ENCODE measurements at places on chromosomes 6 and 20. TPM values are rescaled to one million over a fixed set of nuclear protein-coding genes. Genes with fewer than 3 reads are reported as not detected.

DNA sequence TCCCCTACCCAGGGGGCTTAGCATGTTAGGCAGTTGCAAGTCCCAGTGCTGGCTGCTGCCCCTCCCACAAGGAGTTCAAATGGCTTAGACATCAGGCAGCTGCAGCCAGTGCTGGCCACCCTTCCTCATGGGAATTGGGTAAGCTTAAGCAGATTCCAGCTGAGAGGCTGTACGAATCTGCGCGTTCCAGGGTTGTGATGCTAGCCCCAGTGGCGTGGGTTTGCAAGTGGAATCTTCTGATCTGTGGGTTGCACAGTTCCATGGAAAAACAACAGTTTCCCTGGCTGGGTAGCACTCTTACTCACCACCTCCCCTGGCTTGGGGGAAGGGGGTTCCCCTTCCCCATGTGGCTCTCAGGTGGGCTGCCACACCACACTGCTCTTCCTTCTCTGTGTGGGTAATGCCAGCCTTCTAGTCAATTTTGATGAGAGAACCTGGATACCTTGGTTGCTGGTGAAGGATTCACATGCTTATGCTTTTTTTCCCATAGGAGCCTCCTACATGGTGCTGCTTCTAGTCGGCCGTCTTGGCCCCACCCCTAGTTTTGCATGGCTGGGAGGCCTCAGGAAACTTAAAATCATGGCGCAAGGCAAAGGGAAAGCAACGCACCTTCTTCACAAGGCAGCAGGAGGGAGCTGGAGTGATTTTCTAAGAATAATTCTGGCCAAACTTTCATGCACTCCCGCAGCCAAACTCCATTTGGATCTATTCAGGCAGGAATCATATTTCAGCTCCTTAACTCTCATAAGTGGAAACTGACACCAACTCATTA is 13.0 kb downstream of the DYNLT2 start:
- no peak for DNase-seq

The LY6G6F gene
- not detected for total RNA-seq

The RBPJL gene
- total RNA-seq: not detected

The SEC63 gene
- total RNA-seq: 31.6 TPM

The KCNK16 gene
- not detected for total RNA-seq

DNA sequence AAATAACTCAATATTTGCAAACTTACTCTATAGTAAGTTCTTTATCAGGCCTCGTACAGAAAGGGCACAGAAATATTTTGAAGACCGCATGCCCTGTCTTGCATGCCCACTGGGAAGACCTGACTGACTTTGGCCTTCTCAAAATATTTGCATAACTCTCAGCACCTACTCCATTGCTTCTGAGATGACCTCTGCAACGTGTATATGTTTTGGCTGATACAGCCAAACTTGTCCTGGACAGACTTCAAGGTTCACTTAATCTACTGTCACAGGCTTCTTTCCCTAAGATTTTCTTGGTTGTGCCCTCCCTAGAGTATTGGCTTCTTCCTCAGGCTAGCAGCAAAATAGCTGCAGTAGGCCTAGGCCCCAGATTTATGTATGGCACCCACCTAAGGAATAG is 21.5 kb upstream of the SERINC3 start:
- no peak for DNase-seq

DNA sequence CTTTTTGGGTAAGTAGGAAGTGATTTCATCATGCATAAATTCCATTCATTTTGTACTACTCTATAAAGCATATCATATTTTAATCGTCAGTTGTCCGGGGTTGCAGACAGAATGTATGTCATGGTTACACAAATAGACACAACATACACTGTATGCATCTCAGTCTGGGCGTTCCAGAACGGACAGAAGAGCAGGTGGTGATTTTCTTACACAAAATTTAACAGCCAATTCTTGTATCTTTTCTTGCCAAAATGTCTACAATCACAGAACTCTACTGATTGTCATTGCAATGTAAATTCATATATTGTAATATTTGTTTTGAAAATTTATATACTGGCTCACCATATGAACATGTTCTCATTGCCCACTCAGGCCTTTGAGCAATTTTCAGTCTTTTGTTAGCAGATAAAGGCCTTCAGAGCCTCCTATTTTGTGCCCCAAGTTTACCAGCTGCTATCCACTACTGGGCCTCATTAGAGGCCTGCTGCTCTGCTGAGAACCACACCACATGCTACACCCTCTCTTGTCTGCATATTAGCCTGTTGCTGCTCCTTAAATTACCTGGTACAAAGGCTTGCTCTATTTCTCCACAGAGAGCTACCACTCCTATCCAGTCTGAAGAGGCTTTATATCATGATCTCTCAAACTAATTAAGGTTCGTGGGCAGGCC is 61.5 kb downstream of the PRDM13 start:
- DNase-seq: no peak

DNA sequence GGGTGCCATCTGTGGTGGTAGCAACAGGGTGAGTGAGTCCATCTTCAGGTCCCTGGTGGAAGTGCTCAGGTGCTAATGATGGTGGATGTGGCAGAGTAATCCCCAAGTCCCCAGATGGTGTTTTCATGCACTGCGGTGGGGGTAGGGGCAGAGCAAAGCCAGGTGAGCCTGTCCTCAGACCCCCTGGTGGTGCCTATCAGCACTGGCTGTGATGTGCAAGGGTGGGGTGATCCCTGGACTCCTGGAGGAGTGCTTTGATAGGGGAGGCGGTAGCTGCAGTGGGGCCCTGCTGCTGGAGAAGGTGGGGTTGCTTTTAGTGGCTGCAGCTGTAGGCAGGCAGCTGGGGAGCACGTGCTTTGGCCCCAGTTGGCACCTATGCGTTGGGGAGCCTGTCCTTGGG is 70.8 kb downstream of the CCDC170 start:
- DNase-seq: no peak

All from suprapubic skin (tissue), 4 donors.